RPMI8226 (cell line): ENCODE measurements at places on chromosomes 2 and 18.

DNA sequence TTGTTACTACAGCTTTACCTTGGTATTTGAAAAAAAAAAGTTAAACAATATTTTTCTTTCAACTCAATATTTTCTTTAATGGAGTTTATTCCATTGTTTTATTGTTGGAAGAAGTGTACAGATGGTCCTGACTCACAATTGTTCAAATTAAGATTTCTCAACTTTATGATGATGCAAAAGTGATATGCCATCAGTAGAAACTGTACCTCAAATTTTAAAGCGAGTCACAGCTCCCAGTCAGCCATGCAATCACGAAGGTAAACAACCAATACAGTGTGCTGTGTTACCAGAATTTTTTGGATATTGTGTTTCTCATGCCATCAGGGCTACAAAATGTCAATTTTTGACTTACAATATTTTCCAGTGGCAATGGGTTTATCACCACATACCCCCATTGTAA is 54.0 kb upstream of the COL5A2 start:
- no peak for DNase-seq

GRCh38 chr2:133377599-133377998 is 190.7 kb downstream of the NCKAP5 start:
- no peak for DNase-seq

GRCh38 chr2:677959-678550 is 849 bp upstream of the TMEM18 start:
- no peak for DNase-seq

- no peak for DNase-seq
Observed at GRCh38 chr2:161199912-161200701, 39.9 kb downstream of the TANK start.

- DNase-seq: no peak
Observed at GRCh38 chr18:9570255-9570654, 44.1 kb downstream of the PPP4R1 start.

DNA sequence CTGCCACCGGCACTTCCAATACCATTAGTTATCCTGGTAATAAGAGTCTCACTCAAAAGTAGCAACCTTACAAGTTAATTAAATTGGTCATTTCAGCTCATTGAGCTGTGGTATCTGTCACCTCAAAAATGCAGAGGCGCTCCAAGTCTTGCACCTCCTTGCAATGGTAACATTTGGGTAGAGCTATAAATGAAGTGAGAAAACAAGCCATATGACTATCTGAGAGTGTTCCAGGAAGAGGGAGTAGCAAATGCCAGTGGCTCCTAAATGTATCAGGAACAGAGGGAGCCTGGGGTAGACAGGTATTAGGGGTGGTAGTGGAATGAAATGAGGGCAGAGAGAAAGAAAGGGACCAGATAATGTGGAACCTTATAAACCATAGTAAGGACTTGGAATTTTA is 6.0 kb upstream of the ZSCAN30 start:
- no peak for DNase-seq

DNA sequence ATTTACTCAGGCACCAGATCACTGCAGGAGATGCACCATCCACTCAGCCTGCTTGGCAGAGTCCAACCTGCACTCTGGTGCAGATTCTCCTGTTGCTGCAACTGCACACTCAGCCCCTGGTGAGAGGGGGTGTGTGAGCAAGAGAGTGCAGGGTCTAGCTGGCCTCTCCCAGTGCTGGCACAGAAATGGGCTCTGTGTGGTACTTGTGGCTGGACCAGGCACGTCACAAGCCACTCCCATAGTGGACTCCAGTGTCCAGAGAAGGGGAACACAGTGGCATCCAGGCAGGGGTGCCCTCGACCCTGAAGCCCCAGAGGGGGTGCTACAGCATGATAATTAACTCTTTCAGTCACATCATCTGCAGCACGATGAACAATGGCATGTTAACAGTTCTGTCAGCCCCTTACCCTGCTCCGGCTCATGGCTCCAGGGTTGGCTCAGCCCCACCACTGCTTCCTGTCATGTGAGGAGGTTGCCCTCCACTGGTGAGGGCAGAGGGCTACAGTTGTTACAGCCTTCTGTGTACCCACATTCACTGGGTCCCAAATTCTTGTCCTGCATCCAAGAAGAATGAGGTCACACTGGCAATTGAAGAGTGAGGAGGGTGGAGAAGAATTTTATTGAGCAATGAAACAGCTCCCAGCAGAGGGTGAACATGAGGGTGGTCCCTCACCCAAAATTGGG is 135.7 kb downstream of the EVA1A start:
- DNase-seq: no peak

- no peak for DNase-seq
Observed at GRCh38 chr2:149438330-149438960, 108.1 kb downstream of the LYPD6 start.

GRCh38 chr18:79871026-79871390 is 73.3 kb downstream of the KCNG2 start:
- DNase-seq: no peak
